Aorta (tissue), 5 donors: ENCODE measurements at places on chromosomes 4 and X.

GRCh38 chr4:98586962-98587354 lies 71.5 kb downstream of the TSPAN5 start:
- no peak for DNase-seq

GRCh38 chr4:78722878-78723277 lies 53.3 kb upstream of the BMP2K start:
- no peak for DNase-seq

DNA sequence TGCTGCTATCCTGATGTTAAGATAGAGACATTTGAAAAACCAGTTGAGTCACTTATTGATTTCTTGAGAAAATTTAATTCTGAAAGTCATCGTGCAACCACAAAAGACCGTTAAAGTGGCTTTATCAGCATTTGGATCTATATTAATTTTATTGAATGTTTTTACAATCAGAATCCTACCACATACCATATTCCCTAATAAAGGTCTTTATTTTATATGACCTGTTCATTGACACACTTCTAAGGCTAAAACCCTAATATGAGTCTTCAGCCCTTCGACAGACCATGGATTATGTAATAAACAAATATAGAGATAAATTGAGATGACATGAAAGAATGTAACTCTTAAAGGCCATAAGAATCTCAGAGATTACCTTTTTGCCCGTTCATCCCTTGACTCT lies 68.1 kb downstream of the BANK1 start:
- no peak for DNase-seq

- peak; percentile 91 for DNase-seq
These were observed 202.7 kb downstream of the OR13H1 start for GRCh38 chrX:131746491-131746968.

DNA sequence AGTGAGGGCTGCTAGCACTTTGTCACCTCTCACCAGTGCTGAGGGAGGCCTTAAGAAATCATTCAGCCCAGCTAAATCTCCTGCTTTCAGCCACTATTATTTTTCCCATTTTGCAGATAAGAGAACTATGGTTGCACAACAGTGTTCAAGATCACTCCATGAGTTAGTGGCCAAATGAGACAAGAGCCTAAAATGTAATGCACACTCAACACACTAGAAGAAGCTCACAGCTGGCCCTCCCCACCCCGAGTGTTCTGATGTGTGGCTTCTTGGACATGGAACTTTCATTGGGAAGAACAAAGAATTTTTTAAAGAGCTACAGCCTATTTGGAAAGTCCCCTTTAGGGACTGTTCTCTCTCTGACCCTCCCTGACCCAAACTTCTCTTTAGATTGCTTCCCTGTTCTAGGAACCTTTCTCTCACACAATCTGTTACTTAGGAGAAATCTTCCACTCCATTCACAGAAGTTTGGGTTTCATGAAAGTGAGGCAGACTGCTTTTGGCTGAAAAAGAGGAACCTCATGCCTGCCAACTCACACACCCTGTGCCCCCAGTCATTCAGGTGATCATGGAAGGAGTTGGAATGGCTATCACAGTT lies 44.0 kb upstream of the CT47C1 start:
- no peak for DNase-seq

DNA sequence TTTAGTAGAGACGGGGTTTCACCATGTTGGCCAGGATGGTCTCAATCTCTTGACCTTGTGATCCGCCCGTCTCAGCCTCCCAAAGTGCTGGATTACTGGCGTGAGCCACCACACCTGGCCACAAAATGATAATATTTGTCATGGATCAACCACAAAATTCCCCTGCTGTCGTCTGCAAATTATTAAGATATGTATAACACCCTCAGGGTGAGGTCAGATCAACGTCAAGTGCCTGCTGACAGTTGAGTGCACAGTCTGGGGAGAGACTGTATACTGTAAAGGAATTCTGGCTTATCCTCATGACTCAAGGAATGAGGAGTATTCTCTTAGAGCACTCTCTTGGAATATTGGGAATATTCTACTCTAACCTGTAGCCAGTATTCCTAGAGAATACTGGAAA lies 11.2 kb downstream of the EPGN start:
- no peak for DNase-seq

DNA sequence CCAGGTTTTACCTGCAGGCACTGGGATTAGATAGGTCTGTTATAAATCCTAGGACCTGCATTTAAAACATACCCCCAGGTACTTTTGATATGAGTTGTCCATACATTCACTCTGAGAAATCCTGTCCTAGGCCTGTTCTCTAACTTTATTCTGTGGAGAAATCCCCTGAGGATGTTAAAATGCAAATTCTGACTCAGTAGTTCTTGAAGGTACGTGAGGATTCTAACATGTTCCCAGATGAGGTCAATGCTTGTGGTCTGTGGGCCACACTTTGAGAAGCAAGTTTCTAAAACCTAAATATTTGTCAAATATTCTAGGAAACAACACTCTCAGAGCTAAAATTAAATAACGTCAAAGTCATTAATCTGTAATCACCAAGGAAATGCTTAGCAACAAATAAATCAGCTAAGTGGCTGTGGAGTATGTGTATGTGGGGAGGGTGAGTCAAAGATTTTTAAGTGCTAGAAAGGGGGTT lies 101.3 kb upstream of the MAGEB16 start:
- no peak for DNase-seq

DNA sequence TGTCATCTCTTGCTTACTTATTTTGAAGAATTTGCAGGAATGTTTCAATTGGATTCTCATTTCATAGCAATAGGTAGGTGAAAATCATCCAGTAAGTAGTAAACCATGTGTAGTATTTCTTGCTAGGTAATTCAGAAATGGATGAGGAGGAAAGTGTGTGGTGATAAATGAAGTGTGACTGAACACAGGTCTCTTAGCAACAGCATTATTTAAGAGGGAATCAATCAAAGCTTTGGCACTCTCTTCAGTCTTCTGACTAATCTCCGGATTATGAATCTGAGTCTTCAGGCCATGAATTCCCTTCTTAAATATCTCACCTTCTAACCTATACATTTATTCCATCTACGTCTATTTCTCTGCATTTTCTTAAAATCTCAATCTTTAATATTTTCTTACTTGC lies 55.8 kb upstream of the ARHGAP24 start:
- DNase-seq = no peak

DNA sequence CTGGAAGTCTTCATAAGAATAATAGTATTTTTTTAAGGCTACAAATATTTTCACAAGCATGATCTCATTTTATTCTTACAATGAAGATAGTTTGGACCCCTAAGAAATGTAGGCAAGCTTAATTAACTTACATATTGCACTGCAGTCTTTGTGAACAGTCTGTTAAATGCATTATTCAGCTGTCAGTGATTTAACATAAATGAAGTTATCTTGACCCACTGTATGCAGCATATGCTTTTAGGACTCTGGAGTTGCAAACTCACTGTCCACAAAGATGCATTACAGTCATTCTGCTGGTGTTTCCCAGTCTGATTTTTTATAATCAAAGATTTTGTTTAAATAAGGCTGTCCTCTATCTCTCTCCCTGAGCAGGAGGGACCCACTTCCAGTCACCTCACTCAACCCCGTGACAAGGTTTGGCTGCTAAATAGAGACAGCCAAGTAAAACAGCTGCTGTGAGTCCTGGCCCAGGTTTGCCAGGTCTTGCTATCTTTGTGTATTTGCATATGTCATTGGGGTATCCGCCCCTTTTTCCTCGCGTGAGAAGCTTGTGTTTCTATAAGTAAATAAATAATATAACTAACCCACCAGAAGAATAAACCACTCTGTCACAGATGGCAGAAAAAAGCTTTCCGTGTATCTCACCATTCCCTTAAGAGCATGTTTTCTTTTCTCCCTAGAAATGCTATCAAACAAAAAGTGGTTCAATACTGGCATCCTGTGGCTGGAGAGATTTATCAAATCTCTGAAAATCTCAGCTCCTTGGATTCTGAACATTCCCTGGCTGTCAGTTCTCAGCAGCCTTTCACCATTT lies 67.0 kb downstream of the SLC7A11 start:
- DNase-seq = no peak

GRCh38 chr4:162957521-162958143 lies 209.1 kb downstream of the NAF1 start:
- DNase-seq = no peak

- no peak for DNase-seq
These were observed 67.8 kb upstream of the ANXA3 start for GRCh38 chr4:78483811-78484210.

DNA sequence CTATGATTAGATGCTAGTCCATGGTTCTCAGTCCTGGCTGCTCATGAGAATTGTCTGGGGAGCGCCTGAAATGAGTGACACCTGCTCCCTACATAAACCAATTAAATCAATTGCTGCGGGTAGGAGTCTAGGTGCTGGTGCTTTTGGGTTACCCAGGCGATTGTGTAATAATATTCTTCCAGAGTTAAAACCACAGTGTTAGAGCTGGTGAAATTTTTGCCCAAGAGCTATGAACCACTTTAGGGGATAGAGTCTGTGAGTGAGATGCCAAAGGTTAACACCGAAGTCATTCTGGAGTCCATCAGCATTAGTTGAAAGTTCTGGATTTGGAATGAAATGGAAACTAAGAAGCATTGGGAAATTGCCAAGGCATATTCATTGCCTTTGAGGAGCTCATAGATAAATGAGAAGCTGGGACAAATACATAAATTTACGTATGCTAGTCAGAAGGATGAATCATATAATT lies 15.3 kb downstream of the PDK3 start:
- DNase-seq = no peak

DNA sequence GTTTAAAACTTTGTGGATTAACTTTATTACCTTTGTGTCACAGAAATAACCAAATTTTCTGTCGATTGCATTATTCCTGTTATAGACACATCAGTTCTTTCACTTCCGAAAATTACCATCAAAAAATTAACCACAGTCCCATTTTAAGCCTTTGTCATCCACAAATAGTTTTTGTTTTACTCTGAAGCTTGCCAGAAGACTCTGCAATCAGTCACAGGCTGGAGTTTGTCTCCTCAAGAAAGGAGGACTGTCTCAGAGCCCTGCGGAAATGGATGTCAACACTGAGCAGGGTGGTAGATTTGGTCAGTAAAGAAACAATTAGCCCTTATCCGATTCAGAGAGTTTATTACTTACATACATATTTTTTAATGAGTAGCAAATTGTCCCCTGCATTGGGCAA lies 20.1 kb upstream of the TCEAL4 start:
- no peak for DNase-seq

- no peak for DNase-seq
These were observed 120.7 kb downstream of the GLRA3 start for GRCh38 chr4:174708381-174708780.

DNA sequence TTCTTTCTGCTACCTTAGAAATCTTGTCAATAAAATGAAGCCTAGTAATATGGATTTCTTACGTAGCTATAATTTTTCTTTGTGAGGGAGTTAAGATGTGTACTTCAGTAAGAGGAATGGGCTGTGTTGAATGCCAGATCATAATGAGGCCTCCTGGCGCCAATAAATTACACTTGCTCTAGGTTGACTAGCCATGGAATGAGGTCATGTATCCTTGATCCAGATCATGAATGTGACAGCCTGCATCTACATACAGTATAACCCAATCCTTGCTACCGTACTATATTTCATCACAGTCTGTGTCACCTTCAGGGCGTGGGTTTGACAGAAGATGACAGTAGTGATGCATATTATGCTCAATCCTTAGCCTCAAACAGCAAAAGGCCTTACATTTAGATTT lies 36.2 kb downstream of the NHS start:
- no peak for DNase-seq

DNA sequence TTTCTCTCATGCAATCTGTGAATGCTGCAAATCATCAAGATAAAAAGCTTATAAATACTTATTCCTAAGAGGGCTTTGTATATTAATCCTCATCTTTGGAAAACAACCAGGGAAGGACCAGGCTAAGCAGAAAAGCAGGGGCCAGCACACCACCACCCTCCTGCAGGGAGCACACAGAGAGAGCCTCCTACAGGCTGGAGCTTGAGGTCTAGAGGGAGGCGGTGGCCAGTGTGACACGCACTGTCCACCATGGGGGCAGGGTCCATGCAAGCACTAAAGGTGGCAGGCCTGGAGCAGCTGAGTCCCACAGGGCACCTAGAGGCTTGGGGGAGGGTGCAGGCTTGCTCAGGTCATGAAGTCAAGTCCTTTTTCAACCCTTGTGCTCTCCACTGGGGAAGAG lies 236.9 kb downstream of the TACR3 start:
- no peak for DNase-seq

DNA sequence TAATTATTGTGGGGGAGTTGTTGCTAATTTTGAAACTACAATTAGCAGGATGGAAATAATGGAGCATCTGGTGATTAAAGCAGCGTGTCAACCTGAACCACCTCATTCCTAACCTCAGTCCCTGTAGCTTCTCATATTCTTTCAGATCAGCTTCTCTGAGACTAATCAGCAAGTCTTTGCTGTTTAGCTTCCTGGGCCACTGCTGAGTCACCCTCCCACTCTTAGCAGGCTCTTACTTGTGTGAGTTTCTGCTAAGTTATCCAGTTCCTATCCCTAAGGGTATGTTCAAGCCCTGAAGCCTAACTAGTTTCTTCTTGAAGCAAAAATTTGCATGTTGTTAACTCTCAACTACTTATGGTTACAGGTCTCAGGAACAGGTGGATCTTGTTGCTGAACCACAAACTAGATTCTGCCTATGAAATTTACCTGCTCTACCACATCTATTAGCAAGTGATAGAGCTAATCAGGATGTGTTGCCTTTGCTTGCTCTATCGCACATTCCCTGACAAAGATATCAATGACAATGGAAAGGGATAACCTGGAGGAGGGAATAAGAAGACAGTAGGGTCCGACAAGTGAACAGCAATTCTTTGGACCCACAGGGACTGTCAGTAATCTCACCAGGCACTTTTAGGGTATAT lies 134.2 kb downstream of the EIF4E start:
- no peak for DNase-seq

- no peak for DNase-seq
These were observed 43.9 kb downstream of the TMEM154 start for GRCh38 chr4:152635851-152636250.

DNA sequence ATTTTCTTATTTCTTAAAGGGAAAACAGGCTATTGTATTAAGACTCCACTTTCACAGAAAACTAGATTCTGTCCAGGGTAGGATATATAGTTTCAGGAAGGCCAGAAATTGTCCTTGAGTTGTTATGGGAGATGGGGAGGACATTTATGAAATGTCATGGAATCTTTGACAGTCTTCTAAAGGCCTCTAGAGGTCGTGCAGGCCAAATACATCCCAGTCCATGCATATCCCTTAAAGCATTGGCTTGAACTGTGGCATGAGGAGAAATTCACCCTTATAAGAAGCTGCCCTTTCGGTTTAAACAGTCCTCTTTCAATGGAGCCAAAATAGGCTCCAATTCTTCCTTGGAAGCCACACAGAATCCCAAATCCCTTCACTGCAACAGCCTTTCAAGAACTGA lies 183.6 kb upstream of the NOCT start:
- no peak for DNase-seq
